ENCODE measurements at places on chromosomes 12 and 14.
A peak's percentile ranks its signal among the peaks of the same experiment; 100 is the strongest.

- no peak for DNase-seq
Observed at GRCh38 chr14:32102152-32102787, 25.2 kb downstream of the ARHGAP5 start.

DNA sequence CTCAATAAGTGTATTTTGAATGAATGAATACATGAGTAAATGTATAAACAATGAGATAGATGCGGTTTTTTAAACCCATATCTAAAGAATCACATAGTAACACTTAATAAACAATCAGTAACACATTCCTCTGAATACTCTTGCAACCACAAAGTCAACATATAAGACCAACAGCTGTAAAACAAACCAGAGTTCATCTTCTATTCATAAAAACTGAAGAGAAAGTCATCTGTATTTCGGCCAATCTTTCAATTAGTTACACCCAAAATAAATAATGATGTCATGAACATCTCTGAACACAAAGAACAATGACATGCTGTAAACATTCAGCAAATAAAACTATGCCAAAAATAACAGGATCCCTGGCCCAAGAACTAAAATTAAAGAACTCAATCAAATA, 47.2 kb downstream of the ARMH4 start:
- peak; percentile 81 for DNase-seq

- DNase-seq = peak; percentile 16
Observed at GRCh38 chr12:88036353-88036965, 7.3 kb upstream of the C12orf50 start.

- DNase-seq = no peak
Observed at GRCh38 chr14:77375973-77376770, 722 bp downstream of the TMED8 start.

GRCh38 chr14:64416348-64416932, 28.3 kb downstream of the MTHFD1 start:
- DNase-seq = no peak

GRCh38 chr14:61203081-61203753, 77.9 kb downstream of the TMEM30B start:
- DNase-seq = no peak

DNA sequence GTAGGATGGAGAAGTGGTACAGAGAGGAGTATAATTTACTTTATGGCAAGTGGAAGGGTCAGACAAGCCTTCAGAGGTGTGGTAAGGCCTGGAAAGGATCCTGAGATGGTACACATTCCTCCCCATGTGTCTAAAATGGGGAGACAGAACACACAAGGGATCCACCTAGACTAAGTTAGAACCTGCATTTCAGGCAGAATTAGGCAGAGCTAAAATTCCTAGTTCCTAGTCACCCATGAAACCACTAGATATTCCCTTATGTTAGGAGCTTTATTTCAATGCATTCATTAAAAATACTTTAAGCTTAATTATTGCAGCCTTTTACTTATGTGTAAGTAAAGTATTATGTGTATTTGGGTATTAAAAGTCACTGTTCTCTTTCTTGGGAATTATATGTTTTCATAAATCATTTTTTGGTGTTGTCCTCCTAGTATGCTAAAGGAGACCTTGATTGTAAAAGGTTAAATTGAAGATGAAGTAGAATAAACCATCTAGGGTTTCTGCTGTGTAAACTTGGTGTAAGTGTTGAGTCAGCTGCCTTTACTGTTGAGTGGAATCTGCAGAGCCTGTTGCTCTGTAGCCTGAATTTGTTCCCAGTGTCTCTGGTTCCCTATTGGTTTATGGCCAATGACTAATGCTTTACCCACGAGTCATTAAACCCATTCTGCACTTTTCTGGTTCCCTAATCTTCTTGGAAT, 423.2 kb downstream of the ATP23 start:
- DNase-seq = peak; percentile 81

DNA sequence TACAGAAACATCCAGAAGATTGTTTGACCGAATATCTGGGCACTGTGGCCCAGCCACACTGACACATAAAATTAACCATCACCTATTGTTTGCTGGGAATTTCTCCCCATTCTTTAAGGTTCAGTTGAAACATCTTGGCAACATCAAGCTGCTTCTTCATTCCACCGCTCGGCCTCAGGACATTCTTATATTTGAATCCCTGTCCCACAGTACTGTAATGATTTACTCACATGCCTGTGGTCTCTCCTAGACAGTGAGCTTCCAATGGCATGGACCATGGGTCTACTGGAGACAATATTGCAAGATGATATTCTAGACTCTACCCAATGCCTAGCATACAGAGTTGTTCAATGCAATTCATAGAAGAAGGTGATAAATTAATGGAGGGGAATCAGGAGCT, 56.1 kb downstream of the EMP1 start:
- DNase-seq = no peak

- peak; percentile 53 for DNase-seq
Observed at GRCh38 chr14:32417956-32418552, 89.0 kb downstream of the AKAP6 start.

DNA sequence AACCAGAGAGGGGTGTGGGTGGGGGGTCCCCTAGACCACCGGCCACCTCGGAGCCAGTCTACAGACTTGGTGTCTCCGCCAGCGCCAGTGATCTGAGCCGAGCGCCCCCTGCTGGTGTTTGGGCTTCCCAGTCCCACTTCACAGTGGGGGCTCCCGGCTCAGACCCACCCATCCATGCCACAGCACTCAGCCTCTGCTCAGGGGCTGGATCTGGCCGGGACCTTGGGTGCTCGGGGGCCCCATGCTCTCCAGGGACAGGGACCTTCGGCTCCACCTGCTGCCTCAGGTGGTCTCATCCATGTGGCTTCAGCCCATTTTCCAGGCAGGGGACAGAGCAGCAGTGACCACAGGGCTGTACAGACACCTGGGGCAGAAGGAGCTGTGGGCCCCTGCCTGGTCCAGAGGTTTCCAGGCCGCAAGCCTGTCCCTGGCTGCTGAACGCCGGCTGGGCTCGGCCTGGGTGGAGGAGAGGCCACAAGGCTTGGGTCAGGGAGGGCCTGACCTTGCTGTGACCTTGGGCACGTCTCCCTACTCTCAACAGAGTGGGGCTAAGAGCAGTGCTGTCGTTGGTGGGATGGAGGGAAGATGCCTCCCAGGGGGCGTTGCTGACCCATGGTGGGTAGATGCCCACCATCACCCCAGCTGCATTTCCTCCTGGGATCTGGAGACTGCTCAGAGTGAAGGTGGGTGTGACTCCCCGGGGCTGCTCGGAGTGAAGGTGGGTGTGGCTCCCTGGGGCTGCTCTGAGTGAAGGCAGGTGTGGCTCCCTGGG, 86.3 kb downstream of the KIF26A start:
- DNase-seq = no peak

DNA sequence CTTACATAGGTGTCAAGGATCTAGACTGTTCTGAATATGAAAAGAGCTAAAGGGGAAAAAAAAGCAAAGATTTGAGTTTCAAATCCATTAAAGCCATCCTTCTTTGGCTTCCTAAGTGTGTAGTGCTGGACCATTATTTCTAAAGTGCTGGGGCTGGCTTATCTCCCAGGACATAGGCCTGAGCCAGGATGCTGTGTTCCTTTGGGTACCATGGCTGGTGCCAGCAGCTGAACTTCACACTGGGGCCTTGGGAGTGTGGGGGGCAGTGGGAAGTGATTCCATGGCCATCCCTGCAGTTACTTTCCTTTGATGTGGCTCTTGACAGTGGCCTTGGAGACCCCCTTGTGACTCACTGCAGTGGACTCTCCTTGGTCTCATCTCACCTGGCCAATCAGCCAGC, 20.8 kb downstream of the PRMT8 start:
- DNase-seq = no peak

GRCh38 chr12:99024191-99024590, 379.1 kb downstream of the APAF1 start:
- no peak for DNase-seq

DNA sequence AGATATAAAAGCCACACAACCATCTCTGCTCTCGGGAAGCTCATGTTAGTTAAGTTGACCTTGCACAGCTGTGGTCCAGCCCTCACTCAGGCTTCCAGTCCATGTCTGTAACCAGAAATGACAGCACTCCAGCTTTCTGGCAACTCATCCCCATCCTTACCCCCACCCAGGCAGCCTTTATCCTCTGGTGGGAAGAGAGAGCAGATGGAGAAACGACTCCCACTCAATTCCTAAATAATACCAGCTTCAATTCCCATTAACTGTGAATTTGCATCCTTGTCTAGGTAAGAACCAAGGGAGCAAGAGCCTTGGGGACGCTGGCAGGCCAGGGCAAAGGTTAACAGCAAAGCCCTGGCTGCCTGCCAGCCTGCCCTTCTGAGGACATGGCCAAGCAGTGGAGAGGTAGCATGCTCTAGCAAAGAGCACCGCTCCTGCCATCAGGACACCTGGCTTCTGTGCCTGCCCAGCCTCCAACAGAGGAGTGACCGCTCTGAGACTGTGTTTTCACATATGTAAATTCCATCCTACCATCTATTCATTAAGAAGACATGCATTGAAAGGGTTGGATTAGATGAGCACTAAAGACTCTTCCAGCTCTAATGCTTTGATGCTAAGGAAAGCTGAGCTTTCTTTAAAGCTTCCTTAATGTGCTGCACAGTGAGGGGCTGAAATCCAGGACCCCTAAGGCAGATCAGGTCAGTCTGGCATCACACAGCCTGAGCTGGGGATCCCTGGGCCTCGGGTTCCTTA, 236.1 kb downstream of the GRIN2B start:
- no peak for DNase-seq

DNA sequence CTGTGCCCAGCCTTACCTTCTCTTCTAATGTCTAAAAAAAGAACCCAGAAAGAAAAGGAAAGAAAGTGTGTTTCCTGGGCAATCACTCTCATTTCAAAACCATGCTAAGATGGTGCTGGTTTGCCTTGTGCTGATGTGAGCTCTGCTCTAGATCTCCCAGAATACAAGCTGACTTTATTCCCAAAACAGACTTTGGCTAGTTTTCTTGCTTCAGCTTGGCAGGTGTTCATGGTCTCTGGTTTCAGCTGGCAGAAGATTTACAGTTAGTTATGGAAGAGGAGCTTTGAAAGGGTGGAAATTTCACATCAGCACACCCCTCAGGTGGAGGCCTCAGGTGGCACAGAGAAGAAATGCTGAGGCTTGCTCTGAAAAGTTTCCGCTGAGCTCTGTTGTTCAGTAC, 34.4 kb downstream of the PPP1R36 start:
- no peak for DNase-seq

DNA sequence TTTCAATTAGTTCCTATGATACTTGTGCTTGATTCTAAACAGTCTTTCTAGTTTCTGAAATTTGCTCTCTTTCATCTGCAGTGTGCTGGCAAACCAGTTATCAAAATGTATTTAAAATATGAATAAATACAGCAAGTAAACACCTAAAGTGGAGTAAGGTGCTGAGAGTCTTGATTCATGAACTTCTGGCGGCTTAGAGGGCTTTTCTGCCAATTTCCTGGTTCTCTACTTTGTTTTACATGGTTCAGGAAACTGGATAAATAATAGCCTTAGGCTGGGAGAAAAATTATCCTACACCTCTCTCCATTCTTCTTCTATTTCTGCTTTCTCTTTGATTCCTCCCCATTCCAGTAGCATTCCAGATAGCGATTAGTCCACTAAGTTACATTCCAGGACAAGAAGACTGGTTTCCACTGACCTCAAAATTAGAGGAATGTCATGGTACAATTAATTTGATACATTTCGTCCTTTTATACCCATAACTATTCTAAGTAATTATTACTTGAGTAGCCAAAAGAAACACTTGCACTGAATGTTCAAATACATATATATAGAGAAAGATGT, 14.9 kb downstream of the ATP2B1 start:
- DNase-seq = no peak

DNA sequence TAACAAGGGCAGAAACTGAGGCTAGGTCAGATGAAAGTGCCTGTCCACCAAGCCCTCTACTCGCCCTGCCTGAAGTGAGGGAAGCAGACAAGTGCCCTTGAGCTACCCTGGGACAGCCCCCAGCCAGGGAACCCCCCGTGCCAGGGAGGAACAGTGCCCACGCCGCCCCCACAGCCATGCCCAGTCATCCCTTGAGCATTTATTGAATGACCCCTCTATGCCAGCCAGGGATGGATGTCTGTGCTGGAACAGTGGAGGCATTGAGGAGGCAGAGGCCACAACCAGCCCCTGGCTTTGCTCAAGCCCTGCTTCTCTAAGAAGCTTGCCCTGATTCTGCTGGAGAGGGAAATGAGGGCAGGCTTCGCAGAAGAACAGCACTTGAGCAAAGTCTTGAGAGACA, 3.7 kb upstream of the AQP6 start:
- DNase-seq = no peak

GRCh38 chr14:42140831-42141279, 534.2 kb downstream of the LRFN5 start:
- DNase-seq = peak; percentile 82

DNA sequence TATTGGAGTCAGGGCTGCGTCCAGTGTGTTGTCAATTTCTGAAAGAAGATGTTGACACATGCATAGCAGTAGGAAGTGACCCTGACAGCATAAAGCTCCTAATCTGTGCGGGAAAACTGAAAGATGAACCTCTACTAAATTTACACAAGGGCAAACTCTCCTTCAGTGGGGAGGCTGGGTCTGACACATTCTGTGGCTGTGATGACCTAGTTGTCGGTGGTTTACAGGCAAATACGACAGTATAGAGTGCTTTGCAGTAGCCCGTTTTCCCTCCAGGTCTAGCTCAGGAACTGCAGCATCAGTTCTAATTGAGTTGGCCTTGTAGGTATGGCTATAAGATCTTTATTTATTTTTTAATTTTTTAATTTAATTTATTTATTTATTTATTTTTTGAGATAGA, 14.8 kb upstream of the GABARAPL1 start:
- DNase-seq = no peak

GRCh38 chr14:52179141-52179790, 88.2 kb upstream of the PTGDR start:
- no peak for DNase-seq

- DNase-seq = no peak
Observed at GRCh38 chr12:49635656-49636055, 12.3 kb downstream of the PRPF40B start.

GRCh38 chr14:47346849-47347248, 328.6 kb downstream of the MDGA2 start:
- DNase-seq = no peak

DNA sequence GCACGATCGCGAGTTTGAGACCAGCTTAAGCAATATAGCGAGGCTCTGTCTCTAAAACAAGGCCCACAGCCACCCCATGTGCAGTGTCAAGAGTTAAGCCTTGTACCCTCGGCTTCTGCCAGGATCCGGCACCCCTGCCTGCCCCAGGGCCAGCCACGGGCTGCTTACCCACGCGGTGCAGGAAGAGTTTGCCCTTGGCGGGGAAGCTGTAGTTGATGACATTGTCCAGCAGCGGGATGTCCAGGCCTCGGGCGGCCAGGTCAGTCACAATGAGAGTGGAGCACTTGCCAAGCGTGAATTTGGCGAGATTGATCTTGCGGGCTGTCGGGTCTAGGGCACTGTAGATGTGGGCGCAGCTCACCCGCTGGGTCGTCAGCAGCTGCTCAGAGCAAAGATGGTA, 13.1 kb downstream of the DDX54 start:
- DNase-seq = no peak

GRCh38 chr14:64518229-64518628, 13.7 kb downstream of the ZBTB1 start:
- DNase-seq = no peak

- DNase-seq = peak; percentile 26
Observed at GRCh38 chr14:52080158-52080800, 11.4 kb upstream of the NID2 start.

All from epithelial cell of prostate (primary cell).